ENCODE measurements at places on chromosomes 5 and 9. TPM values are rescaled to one million over a fixed set of nuclear protein-coding genes. Genes with fewer than 3 reads are reported as not detected.

GRCh38 chr9:71858812-71859211, 52.2 kb downstream of the ABHD17B start:
- DNase-seq, result no peak

GRCh38 chr5:77852514-77853352, 76.6 kb upstream of the TBCA start:
- peak; percentile 74 for DNase-seq

GRCh38 chr5:159187719-159188118, 21.6 kb downstream of the RNF145 start:
- DNase-seq, result no peak

SPINK6 gene
- not detected for total RNA-seq
